ENCODE measurements at places on chromosomes 1 and 21.

DNA sequence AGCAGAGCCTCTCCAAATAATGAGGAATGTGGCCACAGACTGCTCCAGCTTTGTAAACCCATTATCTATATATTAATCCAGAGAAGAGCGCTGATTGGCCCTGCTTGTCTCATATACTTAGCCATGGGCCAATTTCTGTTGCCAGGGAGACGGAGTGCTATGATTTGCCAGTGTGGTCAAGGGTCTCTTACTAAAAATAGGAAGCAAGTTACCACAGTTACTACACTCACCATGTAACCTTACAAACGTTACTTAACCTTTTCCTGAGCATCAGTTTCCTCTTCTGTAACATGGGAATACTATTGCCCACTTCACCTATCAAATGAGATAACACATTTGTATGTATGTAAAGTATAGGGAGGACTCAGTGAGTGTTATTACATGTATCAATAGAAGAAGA lies 7.7 kb upstream of the S100A2 start:
- no peak for DNase-seq

DNA sequence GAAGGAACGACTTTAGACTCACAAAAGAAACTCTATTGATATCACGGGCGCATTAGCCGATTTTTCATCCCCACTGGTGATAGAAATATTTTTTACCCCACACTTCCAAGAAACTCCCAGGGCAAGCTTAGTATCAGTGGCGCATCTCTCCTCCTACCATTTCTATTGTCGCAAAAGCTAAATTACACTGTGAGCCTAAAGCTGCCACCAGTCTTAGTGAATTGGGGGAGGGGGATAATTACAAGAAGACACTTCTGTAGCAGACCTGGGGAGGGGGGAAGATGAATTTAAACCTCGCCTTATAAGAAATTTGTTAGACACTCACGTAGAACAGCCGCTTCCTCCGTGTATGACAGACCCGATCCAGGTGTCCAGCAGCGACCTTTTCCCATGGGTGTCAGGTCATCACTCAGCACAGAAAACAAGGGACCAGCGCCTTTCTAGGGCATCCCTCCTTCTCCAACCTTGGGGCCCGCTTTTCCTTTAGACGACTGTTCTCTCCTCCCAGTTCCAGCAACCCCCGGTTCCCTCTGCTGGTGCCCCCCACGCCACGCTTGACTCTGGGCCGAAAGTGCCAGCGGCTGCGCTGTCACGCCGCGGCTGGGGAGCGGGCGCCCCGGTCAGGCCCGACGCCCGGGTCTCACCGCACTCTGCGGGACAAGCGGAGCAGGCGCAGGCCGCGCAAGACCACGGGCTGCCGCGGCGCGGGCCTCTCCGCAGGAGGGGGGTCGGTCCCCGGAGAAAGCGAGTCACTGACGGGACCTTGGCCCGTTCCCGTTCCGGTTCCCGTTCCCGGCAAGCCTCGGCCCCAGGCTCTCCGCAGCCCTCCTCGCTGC lies 821 bp downstream of the PHC2 start:
- peak; percentile 23 for DNase-seq

DNA sequence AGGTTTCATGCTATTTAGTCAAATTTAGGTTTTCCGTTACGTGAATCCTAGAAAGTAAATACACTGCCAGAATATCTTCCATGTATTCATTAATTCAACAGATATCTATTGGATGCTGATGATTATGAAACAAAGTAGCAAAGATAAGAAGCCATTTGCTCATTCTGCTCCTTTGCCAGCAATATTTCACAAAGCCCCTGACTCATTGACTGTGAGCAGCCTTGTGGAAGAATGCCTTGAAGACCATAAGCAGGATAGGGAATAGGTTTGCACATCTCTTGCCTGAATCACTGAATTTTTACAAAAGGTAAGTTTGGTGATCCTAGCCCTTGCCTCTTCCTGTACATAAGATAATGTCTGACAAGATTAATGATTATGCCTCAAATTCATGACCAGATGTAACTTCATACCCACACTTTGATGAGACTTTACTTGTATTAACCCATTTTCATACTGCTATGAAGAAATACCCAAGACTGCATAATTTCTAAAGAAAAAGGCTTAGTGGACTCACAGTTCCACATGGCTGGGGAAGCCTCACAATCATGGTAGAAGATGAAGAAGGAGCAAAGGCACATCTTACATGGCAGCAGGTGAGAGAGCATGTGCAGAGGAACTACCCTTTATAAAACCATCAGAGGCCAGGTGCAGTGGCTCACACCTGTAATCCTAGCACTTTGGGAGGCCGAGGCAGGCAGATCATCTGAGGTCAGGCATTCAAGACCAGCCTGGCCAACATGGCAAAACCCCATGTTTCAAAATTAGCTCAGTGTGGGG lies 1.6 kb upstream of the PIGK start:
- no peak for DNase-seq

GRCh38 chr21:32055305-32055704 lies 182.5 kb downstream of the HUNK start:
- DNase-seq, result no peak

- DNase-seq, result peak; percentile 31
Measured at GRCh38 chr1:201828217-201828819, 639 bp upstream of the IPO9 start.

GRCh38 chr1:158035976-158036583 lies 42.6 kb downstream of the KIRREL1 start:
- no peak for DNase-seq

DNA sequence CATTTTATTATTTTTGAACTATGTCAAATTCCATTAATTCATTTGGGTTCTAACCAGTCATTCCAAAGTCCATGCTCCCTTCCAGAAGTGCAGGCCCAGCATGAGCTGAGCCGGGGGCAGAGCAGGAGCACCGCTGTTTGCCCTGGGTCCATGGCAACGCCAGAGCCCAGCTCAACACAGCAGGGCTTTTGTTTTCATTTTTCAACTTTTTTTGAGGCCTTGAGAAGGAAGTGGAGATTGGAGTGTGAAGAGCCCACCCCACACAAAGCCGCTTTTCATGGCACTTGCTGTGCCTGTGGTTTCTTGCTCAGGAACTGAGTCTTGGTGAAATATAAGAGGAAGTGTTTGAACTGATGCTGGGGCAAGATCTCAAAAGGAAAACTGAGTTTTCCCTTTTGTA lies 13.2 kb upstream of the PRMT2 start:
- no peak for DNase-seq

GRCh38 chr1:93433407-93433961 lies 14.4 kb upstream of the FNBP1L start:
- no peak for DNase-seq

DNA sequence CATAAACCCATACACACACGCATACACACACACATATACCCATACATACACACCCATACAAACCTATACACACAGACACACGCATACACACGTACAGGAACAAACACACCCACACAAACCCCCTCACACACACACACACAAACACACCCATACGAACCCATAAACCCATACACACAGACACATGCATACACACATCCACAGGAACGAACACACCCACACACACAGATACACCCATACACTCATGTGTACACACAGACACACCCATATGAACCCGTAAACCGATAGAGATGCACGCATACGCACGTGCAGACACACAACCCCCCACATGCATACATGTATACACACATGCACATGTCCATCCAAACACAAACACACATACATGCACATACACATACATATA lies 9.5 kb downstream of the WNT9A start:
- no peak for DNase-seq
